ENCODE measurements at places on chromosomes 13 and 19.

GRCh38 chr13:36129539-36129938, 1.6 kb downstream of the DCLK1 start:
- no peak for DNase-seq

- DNase-seq = no peak
Measured at GRCh38 chr13:74730556-74731331, 596.5 kb upstream of the KLF12 start.

GRCh38 chr13:110636701-110637201, 21.4 kb downstream of the NAXD start:
- DNase-seq = no peak

DNA sequence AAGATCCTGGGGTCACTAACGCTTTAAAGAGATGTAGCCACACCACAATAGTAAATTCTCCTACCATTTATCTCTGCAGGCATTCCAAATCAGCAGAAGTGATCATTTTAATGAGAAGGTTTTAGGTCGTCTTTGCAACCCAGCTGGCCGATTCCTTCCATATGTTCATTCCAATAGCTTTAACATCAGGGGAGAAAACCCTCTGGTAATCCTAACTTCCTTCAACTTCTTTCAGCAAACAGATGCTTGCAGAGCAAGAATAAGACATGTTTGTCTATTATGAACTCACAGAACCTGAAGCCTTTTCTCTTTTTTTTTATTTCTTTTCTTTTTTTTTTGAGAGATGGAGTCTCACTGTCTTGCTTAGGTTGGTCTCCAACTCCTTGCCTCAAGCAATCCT, 498.6 kb upstream of the SLITRK1 start:
- DNase-seq = no peak

DNA sequence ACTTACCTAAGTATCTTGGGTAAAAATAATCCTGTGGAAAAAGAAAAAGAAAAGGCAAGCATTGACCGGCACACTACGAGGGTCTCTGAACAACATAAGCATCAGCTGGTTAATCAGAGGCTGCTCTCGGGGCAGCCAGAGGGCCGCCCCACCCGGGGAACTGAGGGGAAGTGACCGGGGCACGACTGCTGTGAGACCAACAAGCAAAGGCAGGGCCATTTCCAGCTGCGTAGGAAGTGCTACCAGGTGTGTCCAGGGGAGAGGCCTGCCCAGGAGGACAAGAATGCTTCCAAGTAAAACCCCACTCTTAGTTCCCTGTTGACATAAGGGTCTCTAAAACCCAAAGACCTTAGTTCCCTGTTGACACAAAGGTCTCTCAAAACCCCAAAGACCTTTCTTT, 15.9 kb downstream of the GAS6 start:
- no peak for DNase-seq

DNA sequence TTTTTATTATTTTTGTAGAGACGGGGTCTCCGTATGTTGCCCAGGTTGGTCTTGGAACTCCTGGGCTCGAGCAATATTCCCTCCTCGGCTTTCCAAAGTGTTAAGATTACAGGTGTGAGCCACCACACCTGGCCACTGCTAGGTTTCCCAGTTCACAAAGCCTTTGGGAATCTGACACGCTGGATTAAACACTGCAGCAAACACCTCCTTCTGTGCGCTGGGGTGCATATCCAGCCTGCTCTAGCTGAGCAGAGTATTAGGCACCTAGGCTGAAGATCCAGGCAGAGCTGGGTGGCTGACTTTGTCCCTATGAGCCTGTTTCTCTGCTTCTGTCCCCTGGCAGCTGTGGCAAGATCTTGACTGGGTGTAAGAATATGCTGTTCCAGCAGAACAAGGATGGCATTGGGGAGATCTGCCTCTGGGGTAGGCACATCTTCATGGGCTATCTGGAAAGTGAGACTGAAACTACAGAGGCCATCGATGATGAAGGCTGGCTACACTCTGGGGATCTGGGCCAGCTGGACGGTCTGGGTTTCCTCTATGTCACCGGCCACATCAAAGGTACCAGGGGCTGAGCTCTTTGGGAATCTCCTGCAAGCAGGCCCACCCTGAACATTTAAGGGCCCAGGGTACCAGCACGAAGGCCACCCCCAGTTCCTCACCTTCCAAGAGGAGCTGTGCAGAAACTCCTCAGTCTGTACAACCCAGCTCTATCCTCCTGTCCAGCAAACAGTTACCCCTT, 49.8 kb downstream of the ACSBG2 start:
- DNase-seq = no peak

GRCh38 chr19:23526302-23526701, 131.0 kb upstream of the ZNF91 start:
- DNase-seq = no peak

- no peak for DNase-seq
Measured at GRCh38 chr19:1873524-1874473, 10.4 kb upstream of the KLF16 start.

- DNase-seq = no peak
Measured at GRCh38 chr19:14061751-14062557, at the start of gene PALM3. Gene PALM3 (minus strand): TSS chr19:14062076. CDS start chr19:14061980, 96 bp downstream.

- no peak for DNase-seq
Measured at GRCh38 chr13:112467236-112467635, 91.1 kb downstream of the SPACA7 start.

DNA sequence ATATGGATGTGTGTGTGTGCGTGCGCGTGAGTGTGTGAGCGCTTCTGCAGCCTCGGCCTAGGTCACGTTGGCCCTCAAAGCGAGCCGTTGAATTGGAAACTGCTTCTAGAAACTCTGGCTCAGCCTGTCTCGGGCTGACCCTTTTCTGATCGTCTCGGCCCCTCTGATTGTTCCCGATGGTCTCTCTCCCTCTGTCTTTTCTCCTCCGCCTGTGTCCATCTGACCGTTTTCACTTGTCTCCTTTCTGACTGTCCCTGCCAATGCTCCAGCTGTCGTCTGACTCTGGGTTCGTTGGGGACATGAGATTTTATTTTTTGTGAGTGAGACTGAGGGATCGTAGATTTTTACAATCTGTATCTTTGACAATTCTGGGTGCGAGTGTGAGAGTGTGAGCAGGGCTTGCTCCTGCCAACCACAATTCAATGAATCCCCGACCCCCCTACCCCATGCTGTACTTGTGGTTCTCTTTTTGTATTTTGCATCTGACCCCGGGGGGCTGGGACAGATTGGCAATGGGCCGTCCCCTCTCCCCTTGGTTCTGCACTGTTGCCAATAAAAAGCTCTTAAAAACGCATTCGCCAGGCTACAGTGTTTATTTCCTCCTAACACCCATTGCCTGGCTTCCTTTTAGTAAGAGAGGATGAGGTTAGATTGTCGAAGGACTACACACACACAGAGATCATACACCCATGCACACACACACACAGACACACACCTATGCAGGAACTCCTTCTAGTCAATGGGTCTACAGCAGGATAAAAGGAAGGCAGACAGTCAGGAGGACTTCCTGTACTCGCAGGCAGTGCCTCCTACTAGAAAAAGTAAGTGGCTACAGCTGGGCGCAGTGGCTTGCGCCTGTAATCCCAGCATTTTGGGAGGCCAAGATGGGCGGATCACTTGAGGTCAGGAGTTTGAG, 7.1 kb downstream of the FOSB start:
- no peak for DNase-seq

DNA sequence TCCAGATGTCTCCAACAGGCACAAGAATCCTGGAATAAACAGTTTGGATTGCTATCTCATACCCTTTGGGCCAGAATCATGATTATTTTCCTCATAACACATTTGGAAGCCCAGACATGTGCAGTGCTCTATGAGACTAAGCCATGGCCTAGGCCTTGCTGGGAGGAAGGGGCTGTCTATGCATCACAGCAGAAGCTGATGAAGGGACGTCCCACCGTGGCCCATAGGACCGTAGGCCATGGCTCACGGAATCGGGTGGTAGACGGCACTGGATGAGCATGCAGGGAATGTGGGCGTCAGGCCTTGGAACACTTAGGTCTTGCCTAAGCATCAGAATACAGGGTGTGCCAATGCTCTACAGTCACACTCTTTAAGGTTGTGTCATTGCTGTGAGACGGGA, 283.8 kb upstream of the TSHZ3 start:
- DNase-seq = no peak

DNA sequence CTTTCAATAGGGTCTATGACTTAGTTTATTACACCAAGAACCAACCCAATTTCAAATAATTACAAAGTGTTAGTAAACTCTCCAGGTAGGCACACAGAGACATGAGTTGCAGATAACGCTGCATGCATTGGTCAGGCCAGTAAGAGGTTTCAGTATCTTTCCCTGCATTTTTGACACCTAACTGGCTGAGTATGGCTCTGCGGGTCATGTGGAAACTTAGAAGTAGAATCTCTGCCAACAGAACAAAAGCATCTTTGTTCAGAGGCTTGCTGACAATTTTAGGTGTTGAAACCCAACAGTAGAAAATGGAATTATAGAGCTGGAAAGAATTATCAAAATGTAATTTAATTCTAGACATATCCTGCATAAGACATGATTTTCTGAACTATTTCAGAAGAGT, 25.3 kb downstream of the HTR2A start:
- no peak for DNase-seq

DNA sequence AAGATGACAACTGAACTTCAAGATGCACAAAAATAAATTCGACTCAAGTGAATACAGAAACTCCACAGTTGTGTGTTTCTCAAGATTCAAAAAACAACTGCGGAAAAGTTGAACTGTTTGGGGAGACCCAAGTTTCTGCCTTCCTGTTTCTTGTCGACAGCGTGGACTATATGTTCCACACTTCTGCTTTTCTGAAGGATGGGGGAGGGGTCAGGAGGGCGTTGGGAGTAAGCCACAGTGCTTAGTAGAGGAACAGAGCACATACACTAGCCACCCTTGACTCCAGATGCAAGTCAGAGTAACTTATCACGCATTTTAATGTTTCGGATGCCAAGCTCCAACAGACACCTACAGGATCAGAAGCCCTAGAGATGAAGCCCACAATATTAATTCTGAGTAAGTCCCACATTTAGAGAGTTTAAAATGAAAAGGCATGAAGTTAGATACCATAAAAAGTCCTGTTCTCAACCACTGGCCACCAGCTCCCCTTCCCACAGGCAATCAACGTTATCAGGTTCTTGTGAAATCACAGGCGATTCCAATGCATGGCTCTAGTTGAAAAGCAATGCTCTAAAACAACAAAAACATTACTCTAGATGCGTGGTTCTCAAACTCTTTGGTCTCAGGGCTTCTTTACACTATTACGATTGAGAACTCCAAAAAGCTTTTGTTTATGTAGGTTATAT, 4.2 kb downstream of the TUBGCP3 start:
- DNase-seq = no peak

DNA sequence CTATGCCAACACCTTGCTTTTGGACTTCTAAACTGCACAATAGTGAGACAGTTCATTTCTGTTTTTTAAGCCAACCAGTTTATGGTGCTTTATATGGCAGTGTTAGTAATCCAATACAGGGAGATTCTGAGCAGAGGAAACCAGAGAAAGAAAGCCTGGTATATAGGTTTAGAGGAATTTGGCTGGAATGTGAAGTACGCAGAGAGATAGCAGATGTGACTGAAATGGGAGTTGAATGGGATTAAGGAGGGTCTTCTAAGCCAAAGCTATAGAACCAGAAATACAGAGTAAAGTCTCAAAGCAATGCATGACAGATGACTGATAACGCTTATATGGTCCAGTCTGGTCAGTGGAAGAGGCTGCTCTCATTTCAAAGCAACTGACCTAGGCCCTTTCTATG, 453.7 kb downstream of the GPC6 start:
- no peak for DNase-seq

GRCh38 chr19:12985049-12985776, 10.1 kb upstream of the NFIX start:
- no peak for DNase-seq

DNA sequence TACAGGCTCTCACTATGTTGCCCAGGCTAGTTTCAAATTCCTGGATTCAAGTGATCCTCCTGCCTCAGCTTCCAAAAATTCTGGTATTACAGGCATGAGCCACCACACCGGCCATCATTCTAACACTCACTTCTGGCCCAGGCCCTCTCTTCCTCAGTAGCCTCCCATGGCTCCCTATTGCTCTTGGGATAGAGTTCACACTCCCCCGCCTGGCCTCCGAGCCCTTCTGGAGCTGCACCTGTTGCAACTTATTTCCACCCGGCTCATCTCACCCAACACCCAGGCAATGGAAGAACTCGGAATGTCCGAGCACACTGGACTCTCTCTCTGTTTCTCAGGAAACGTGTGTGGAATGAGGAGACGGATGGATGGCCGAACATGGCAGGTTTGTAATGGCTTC, 9.0 kb upstream of the SBK3 start:
- DNase-seq = no peak

GRCh38 chr19:30738047-30738446, 365.9 kb downstream of the ZNF536 start:
- DNase-seq = no peak

DNA sequence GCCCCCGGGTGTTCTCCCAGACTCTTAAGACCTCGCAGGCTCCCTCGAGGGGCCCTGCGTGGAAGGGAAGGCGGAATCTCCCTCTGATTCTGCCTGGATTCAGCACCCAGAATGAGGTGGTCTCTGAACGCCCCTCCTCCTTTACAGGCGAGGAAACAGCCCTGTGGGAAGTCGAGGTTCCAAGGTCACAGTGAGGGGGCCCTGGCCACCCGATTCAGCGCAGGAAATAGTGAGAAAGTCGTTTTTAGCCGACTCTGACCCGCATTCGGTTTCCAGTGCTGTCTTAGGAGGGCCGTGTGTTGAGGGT, 1.1 kb downstream of the BSG start:
- DNase-seq = no peak

All from stimulated activated CD4-positive, alpha-beta T cell treated with anti-CD3 and anti-CD28 coated beads, Interleukin-12 subunit alpha, Interleukin-12 subunit beta, amount 100 ng/mL, for 4 hours (primary cell).